Omental fat pad (tissue), 4 donors: ENCODE measurements at places on chromosomes 2 and 18.

GRCh38 chr18:12333506-12334290 is 25.7 kb downstream of the TUBB6 start:
- DNase-seq, result no peak

GRCh38 chr2:97868986-97869721 is 126.6 kb downstream of the TMEM131 start:
- no peak for DNase-seq

DNA sequence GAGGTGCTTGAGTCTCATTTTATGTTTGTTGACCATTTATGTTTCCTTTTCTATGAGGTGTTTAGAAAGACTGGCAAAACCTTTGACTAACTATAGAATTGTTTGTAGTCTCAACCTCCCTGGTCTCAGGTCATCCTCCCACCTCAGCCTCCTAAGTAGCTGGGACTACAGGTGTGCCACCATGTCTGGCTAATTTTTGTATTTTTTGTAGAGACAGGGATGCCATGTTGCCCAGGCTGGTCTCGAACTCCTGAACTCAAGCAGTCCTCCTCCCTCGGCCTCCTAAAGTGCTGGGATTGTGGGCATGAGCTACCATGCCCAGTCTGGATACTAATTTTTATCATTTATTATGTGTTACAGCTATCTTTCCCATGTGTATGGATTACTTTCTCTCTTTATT is 67.8 kb downstream of the EML4 start:
- DNase-seq, result no peak

- DNase-seq, result no peak
Measured at GRCh38 chr2:48449073-48449840, 80.7 kb upstream of the STON1 start.

DNA sequence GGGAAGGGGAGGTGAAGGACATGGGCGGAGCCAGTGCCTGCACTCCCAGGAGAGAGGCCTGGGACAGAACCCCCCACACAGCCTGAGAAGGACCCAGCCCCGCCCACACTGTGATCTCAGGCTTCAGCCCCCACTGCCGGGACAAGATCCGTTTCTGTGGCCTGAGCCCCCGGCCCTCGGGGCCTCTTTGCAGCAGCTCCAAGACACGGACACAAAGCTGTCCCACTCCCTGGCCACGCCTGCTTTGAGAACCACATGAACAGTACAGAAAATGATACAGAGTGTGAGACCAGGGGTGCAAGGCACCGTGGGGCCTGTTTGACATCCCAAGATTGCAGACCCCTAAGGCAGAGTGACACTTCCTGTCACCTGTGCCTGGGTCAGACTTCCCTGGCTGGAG is 74.5 kb downstream of the TWIST2 start:
- DNase-seq, result no peak

- no peak for DNase-seq
Measured at GRCh38 chr2:170237572-170238120, 59.7 kb downstream of the MYO3B start.

DNA sequence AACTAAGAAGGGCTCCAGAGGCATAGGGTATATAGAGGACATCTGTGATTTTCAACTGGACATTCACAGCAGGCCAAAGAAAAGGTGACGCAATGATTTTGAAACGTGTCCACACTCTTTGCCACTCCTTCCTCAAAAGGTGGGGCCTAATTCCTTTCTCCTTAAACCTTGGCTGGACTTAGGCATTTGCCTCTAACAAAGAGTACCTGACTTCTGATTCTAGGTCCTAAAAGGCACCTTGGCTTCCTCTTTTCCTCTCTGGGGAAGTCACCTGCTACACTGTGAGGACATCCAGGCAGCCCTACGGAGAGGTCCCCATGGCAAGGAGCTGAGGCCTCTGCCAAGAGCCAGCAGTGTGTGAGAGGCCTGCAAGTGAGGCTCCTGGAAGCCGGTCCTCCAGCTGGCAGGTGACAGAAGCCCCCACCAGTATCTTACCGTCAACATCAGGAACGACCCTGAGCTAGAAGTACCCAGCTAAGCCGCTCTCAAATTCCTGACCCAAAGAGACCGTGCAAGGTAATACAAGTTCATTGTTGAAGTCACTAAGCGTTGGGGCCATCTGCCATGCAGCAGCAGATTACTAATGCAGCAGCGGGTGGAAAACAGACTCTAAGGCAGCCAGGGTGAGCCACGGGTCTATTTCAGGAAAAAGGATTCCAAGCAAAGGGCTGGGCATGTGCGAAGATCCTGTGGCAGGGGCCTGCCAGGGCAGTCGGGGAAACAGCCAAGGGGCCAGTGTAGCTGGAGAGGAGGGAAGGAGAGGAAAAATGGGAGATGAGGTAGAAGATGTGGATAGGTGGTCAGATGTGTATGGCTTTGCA is 7.4 kb upstream of the HES6 start:
- no peak for DNase-seq

GRCh38 chr2:239021651-239022436 is 174.0 kb downstream of the TWIST2 start:
- no peak for DNase-seq

DNA sequence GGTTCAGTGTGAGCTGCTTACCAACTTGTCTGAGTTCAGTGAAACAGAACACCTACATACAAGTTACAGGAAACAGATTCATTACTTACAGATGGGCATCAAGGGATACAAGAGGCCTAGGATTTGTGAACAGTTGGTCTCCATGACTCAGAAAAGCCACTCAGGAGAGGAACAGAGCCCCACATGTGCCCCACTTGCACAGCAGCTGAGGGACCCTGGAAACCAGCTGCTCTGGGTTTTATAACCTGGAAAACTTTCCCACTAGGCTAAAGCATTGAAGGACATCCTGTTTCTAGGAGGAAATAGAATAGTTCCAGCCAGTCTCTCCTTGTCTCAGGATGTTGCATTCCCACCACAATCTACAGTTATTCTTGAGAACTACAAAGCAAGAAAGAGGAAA is 530.0 kb downstream of the ZNF804A start:
- DNase-seq, result no peak

- no peak for DNase-seq
Measured at GRCh38 chr2:168053676-168054075, 193.7 kb downstream of the STK39 start.

DNA sequence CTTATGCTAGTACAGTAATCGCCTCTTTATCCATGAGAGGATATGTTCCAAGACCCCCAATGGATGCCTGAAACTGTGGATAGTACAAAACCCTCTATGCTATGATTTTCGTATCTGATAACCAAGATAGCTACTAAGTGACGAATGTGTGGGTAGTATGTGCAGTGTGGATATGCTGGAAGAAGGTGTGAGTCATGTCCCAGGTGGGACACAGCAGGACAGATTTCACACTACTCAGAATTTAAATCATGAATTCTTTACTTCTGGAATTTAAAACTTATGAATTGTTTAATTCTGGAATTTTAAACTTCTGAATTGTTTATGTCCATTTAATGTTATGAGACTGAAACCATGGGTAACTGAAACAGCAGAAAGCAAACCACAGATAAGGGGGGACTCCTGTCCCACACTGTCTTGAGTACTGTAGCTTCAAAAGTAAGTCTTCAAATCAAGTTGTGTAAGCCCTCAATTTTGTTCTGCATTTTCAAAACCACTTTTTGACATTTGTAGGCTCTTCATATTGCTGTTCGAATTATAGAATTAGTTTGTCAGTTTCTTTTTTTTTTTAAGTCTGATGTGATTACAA is 116.0 kb downstream of the LTBP1 start:
- no peak for DNase-seq

- DNase-seq, result no peak
Measured at GRCh38 chr2:150690261-150690660, 202.8 kb upstream of the RND3 start.

- DNase-seq, result no peak
Measured at GRCh38 chr18:26706911-26707351, 158.6 kb downstream of the AQP4 start.

DNA sequence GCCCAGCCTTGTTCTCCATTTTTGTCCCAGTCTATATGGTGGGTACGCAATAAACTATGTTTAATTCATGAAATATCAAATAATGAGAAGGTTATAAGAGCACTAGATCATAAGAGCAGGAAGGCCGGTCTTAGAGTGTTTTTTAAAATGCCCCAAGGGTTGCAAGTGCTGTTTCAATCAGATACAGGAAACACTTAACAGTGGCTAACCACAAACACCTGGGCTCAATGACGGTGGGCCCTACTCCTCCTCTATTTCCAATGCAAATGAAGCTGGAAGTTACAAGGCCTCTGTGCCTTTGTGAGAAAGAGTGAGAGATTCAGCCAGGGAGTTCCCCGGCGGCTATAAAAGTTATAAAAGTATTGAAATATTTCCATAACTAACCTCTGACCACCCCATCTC is 18.9 kb upstream of the WDR33 start:
- no peak for DNase-seq

DNA sequence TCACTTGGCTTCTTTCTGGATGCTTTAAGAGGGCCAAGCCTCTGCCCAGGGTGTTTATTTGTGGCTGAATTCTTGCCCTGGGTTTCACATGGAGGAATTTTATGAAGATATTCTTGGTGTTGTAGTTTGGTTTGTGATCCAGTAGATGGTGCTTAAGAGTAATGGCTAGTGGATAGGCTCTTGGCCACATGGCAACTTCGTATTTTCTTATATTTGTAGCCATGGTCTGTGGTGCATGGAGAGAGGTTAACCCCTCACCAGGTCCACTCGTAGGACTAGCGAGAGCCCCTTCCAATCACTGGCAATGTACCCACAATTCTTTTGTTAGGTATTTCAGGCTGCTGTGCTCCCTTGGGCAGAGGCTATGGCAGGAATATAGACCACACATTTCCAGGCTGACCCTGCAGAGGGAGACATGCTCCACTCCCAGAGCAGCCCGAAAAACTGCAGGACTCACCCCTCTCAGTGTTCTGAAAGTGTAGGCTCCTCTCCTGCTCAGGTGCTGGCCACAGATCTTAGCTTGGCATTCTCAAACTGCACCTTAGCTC is 582.1 kb upstream of the SETBP1 start:
- DNase-seq, result no peak

GRCh38 chr2:128595763-128596395 is 277.2 kb upstream of the HS6ST1 start:
- DNase-seq, result no peak

- DNase-seq, result no peak
Measured at GRCh38 chr2:218992196-218992595, 1.0 kb downstream of the CRYBA2 start.

GRCh38 chr2:67702937-67703336 is 305.8 kb downstream of the ETAA1 start:
- DNase-seq, result no peak

DNA sequence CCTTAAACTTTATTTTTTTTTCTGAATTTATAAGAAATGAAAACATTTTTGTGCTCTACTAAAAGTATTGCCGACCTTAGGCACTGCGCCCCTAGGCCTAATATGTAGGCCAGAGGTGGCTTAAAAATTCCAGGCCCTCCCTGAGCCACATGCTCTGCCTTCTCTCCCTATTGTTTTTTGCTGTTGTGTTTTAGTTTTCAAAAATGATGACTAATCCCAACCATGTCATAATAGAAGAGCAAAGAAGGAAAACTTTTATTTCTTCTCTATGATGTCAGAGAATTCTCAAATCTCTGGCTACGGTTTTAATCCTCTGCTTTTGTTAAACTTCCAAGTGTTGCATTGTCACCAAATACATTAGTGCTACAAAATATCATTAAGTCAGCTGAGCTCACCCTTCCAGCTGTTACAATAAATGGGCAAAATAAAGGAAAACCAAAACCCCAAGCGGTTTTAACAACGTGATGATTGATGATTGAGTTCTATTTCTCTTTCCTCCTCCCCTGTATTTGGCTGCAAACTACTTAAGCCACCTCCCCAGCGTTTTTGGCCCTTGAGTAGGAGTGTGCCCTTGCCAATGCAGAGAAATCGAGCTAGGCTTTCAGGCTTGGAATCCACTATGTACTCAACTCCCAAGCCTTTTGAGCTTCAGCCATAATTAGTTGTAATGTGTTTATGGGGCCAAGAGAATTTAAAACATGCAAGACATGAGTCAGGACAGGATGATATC is 163.5 kb upstream of the POU3F3 start:
- no peak for DNase-seq

DNA sequence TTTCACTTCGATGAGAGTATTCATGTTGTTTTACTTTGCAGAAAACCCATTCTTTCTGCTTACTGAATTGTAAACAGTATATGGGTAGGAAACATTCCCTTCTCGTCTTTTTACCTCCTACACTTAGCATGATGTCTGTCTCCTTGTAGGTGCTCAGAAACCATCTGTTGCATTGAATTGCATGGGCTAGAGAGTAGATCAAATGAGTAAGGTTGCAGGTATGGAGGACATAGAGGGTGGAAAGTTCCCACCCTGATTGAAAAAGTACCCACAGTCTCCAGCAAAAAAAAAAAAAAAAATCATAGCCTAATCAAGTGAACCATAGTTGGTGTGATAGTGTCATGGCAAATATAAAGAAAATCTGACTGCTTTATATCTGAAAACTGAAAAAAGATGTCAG is 1.7 kb downstream of the CYTIP start:
- DNase-seq, result no peak

GRCh38 chr2:42486145-42486906 is 7.5 kb downstream of the KCNG3 start:
- DNase-seq, result no peak

- no peak for DNase-seq
Measured at GRCh38 chr2:88828397-88829137, 137.1 kb downstream of the RPIA start.

DNA sequence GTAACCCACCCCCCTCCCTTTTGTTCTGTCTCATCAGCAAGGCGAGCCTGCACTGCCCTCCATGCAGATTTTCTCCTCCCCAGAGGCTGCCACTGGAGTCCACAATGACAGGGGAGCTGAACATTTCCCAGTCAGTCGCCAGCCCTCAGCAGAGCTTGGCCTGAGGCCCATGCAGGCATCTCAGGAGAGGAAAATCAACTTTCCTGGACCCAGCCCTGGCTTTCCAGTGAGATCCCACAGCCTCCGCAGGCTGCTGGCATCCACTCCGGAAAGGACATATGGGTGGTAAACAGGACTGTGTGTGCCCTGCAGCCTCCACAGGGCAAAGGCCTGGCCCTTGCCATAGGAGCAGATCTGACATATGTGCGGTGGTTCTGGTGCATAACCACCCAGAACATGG is 253.8 kb downstream of the TNS1 start:
- DNase-seq, result no peak

- no peak for DNase-seq
Measured at GRCh38 chr2:126995621-126996377, 97.1 kb downstream of the TEX51 start.

GRCh38 chr2:196291426-196291825 is 120.0 kb upstream of the STK17B start:
- DNase-seq, result no peak

DNA sequence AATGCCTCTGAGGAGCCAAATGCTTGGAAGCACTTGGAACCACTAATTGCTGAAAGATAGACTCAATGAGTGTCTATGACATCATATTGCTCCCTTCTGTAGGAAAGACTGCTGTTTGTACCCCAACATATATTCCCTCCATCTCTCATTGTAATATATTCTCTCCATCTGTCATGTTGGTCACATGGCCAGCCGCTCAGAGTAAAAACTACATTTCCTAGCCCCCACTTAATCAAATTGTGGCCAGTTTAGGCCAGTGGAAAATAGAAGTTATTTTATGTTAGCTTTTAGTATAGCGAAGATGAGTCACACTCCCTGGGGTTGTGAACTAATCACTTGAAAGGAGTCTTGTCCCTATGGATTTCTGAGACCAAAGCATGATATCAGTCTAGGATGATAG is 160.2 kb downstream of the HNMT start:
- no peak for DNase-seq
